ENCODE measurements at places on chromosomes 6 and 20.
A peak's percentile ranks its signal among the peaks of the same experiment; 100 is the strongest.

DNA sequence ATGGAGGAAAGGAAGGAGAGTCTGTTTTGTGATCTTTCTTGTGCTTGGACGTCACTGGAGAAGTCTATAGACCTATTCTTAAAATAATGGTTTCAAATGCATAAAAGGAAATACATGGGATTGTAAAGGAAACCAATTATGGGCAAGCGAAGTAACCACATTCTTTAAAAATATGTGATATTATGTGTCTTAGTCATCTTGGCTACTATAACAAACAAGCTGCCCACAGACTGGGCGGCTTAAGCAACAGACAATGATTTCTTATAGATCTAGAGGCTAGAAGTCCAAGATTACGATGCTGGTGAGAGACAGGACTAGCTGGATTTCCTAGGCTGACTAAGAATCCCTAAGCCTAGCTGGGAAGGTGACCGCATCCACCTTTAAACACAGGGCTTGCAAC is 49.4 kb upstream of the CD83 start:
- no peak for DNase-seq

DNA sequence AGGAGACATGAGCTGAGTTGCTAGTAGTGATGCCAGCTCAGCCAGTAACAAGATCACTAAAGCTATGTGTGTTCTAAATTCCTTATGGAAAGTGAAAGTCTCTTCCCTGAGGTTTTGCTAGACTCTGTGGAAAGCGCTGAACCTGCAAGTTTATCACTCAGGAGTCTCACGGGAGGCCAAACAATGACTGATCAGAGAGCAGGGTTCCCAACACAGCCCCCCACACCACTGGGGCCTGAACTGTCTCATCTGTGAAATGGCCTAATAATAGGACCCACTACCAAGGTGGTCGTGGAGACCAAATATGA is 19.9 kb downstream of the ACSS1 start:
- DNase-seq, result no peak

- DNase-seq, result no peak
These were observed 15.6 kb upstream of the SHLD1 start for GRCh38 chr20:5734602-5735001.

GRCh38 chr6:131519670-131520436 is 53.2 kb upstream of the ARG1 start:
- DNase-seq, result peak; percentile 15

DNA sequence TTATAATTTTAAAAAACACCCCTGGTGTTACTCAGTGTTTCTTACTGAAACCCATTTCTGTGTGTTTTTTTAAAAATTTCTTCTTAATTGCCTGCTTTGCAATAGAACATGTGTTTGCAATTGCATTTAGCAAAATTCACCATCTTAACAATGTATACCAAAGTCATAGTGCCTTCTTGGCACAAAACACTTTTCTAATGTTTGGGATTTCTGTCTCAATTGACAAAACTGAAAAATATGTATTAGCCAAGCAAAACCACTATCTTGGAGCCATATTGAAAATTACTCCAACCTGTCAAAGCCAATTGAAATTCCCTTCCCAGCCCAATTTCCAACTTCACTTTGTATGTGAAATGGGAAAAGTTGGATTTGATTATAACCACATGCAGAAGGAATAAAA is 88.4 kb upstream of the RSPO3 start:
- DNase-seq, result no peak

DNA sequence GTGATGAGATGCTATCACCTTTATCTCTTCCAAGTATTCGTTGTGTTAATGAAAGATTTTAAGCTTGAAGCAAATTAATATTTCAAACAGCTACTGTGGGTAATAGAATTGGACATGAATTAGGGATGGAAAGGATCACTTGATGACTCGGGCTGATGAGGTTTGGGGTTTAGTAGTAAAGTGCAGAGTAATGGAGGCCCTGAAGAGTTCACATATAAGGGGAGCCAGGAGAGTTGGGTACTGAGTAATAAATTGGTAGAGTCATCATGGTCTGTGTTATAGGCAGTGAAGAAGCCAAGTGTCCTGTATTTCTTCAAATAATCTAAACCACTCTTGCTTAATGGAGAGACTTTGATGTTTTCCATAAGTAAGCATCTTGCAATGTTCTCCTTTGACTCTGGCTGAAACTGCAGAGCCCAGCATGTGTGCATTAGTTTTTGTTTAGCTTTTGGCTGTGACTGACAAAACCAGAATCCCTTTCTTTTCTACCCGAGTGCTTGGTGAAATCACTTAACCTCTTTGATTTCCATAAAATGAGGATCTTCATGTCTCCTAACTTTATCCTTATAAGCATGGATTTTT is 57.6 kb downstream of the L3MBTL3 start:
- no peak for DNase-seq

DNA sequence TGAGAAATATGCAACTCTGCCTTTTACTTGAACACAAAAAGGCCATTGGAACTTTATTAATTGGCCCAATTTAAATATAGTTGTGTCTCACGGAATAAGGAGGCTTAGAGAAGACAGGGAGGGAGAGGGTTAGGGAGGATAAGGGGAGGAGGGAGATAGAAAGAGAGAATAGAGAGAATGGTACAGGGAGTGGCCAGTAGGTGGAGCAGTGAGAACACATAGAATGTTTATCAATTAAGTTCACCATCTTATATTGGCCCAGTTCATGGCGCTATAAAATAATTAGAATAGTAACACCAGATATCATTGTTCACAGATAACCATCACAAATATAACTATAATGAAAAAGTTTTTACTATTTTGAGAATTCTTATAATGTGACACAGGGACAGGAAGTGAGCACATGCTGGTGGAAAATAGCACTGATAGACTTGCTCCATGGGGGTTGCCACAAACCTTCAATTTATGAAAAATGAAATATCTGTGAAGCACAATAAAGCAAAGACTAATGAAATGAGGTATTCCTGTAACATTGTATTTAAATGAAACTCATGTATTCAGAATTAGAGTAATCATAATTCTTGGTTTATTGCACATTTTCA is 374.1 kb upstream of the MANEA start:
- peak; percentile 54 for DNase-seq

DNA sequence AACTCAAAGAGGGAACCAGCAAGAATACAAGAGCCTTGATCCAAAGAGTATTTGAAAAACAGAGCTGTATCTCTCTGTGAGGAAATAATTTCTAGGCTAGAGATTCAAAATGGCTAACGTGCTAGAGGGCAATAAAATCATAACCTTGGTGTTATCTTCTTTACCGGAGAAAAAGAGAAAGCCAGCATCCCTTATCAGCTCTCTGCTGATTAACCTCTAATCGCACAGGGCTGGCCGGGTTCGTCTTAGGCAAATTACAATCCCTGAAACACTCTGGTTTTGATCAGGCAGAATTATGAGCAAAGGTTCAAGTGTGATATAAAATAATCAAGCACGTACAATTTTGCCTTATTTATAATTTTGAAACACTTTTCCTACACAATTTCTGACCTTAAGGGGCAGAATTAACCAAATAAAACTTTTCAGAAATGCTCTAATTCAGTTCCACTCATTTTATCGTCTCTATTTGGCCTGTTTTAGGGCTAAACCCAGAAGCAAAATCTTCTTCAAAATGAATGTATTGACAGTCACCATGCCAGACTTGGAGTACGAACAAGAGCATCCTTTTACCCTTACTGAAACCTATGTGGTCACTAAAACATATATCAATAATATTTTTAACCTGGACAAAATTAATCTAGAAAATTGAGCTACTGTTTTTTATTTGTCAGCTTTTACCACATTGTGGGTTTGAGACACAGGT is 13.7 kb downstream of the PSMB9 start:
- DNase-seq, result no peak

DNA sequence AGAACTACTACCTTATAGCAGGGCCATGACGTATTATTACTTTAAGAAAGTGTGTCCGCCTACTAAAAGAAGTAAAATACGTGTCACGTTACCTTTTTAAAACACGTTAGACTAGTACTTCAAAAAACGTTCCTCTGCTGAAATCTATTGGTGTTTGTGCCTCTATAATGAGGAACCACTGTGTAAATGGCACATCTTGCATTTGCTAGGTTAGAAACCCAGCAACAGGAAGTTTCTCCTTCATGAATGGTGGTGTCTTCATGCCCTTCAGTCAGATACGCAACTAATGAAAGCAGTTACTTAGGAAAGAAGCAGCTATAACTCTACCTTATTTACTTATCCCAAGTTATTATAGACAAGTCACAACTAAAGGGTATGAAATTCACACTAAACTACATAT is 343.5 kb downstream of the RNGTT start:
- DNase-seq, result no peak

DNA sequence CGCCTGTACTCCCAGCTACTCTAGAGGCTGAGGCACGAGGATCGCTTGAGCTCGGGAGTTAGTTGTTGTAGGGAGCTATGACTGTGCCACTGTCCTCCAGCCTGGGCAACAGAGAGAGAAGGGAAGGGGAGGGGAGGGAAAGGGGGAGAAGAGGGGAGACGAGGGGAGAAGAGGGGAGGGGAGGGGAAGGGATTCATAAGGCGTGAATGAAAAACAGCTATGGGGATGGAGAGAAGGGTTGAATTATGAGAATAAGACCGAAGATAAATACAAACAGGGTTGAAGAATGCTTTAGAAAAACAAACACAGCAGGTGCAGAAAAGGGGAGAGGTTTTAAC is 106.0 kb downstream of the TRIM27 start:
- no peak for DNase-seq

GRCh38 chr6:105274678-105275077 is 94.9 kb upstream of the POPDC3 start:
- DNase-seq, result no peak

DNA sequence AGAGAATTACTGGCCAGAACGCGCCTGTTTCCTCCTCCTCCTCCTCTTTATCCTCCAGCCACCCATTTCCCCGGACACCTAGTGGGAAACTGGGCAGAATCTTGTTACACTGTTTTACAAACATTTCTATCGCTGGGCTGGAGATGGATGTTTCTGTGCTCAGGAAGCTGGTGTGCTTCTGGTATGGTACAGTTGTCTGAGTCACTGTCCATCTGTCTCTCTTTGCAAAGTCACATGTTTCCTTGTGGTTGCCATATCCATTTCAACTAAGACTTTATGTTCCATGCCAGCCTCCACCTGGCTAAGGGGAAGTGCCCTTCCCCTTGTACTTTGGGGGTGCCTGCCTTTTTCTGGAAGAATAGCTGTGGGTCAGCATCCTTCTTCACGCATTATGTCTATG is 52.9 kb upstream of the SLC22A16 start:
- no peak for DNase-seq

- DNase-seq, result peak; percentile 22
These were observed 361.0 kb downstream of the CD83 start for GRCh38 chr6:14478381-14479225.

DNA sequence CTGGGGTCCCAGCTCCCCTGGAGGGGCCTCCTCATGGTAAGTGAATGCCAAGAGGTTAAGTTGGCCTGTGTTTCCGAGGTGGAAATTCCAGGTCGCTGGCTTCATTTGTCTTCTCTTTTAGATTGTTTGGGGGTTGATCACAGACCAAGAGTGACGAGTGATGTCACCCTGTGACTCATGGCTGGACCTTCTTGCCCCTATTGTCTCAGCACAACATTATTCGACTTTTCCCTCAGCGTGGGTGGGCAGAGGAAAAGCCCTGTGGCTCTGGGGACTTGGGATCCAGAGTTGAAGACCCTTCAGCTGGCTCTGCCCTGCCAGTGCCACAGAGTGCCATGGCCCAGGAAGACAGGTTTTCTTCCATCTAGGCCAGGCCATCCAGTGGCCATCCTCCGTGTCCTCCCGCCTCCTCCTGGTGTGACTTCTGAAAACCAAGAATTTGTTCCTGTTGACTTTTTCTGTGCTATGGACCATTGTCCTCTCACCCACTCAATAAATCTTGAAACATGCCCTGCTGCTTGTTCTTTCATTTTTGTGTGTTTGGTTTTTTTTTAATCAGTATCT is 15.4 kb upstream of the SNHG17 start:
- no peak for DNase-seq

GRCh38 chr20:25547999-25548398 is 37.3 kb downstream of the NINL start:
- no peak for DNase-seq

GRCh38 chr20:35446356-35447078 is 8.5 kb upstream of the GDF5 start:
- DNase-seq, result no peak
